ENCODE measurements at places on chromosomes 3 and 15. TPM values are rescaled to one million over a fixed set of nuclear protein-coding genes. Genes with fewer than 3 reads are reported as not detected.

Gene HESX1
- total RNA-seq, result 0.27 TPM

Gene TGM4
- total RNA-seq, result not detected

Gene SERINC4
- total RNA-seq, result not detected

Gene TMC3
- not detected for total RNA-seq

Gene RNU5B-1
- not detected for total RNA-seq

Gene CFAP44
- 8.6 TPM for total RNA-seq

Gene PRSS50
- not detected for total RNA-seq

Gene RTP2
- not detected for total RNA-seq

DNA sequence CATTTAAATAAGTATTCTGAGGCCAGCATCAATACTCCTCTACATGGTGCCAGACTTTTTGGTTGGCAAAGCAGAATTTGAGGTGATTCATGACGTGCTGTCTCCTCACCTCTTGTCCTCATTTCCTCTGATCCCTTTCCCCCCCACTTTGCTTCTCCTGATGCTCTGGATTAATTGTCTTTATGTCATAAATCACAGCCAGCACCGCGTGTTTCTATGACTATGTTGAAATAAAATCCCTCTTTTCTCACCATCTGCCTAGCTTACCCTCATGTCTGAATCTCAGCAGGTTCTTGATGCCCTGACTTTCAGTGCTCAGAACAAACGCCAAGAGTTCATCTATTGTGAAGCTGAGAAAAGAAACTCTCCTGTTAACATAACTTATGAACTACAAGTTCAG lies 19.7 kb upstream of the PTPRG start:
- H3K27ac ChIP-seq, result no peak overlapping the region
- no peaks in the 10 kb centered on the region for H3K4me1 ChIP-seq
- no peaks in the 10 kb centered on the region for H3K36me3 ChIP-seq
- H3K27me3 ChIP-seq, result peaks cover 5% of the 10 kb centered on the region
- DNase-seq, result no peak

- H3K4me1 ChIP-seq, result peaks cover 7% of the 10 kb centered on the region
- DNase-seq, result no peak
- no peaks in the 10 kb centered on the region for H3K27me3 ChIP-seq
These were observed 340 bp downstream of the TMEM44 start for GRCh38 chr3:194632809-194633348.

- DNase-seq, result no peak
- H3K27ac ChIP-seq, result no peak overlapping the region
- H3K4me3 ChIP-seq, result no peak overlapping the region
These were observed 851 bp upstream of the TEX55 start for GRCh38 chr3:119145128-119145499.

DNA sequence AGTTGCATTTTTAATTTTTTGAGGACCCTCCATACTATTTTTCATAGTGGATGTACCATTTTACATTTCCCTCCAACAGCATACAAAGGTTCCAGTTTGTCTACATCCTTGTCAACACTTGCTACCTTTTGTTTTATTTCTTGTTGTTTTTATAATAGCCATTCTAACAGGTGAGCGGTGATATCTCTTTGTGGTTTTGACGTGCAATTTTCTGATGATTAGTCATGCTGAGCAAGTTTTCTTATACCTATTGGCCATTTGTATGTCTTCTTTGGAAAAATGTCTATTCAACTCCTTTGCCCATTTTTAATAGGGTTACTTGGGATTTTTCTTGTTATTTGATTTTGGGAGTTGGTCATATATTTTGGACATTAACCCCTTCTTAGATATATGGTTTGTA lies 187.0 kb downstream of the CDIN1 start:
- H3K27ac ChIP-seq, result no peak overlapping the region
- H3K4me1 ChIP-seq, result no peaks in the 10 kb centered on the region
- no peaks in the 10 kb centered on the region for H3K27me3 ChIP-seq
- DNase-seq, result no peak
- H3K36me3 ChIP-seq, result no peaks in the 10 kb centered on the region

- H3K27me3 ChIP-seq, result no peaks in the 10 kb centered on the region
- H3K4me1 ChIP-seq, result peaks cover 12% of the 10 kb centered on the region
- H3K4me3 ChIP-seq, result no peak overlapping the region
These were observed 19.5 kb downstream of the SMARCC1 start for GRCh38 chr3:47762233-47762632.

- no peak overlapping the region for H3K27ac ChIP-seq
- H3K36me3 ChIP-seq, result no peaks in the 10 kb centered on the region
- no peaks in the 10 kb centered on the region for H3K27me3 ChIP-seq
These were observed 609.3 kb downstream of the IGSF11 start for GRCh38 chr3:118425272-118425837.

- no peak for DNase-seq
- no peak overlapping the region for H3K4me3 ChIP-seq
- H3K27ac ChIP-seq, result no peak overlapping the region
- H3K4me1 ChIP-seq, result peaks cover 46% of the 10 kb centered on the region
These were observed 246.8 kb downstream of the SLCO3A1 start for GRCh38 chr15:92100301-92100700.

- no peaks in the 10 kb centered on the region for H3K36me3 ChIP-seq
- no peak for DNase-seq
- peaks cover 11% of the 10 kb centered on the region for H3K4me1 ChIP-seq
- no peak overlapping the region for H3K4me3 ChIP-seq
These were observed 29.0 kb downstream of the KY start for GRCh38 chr3:134621854-134622253.

DNA sequence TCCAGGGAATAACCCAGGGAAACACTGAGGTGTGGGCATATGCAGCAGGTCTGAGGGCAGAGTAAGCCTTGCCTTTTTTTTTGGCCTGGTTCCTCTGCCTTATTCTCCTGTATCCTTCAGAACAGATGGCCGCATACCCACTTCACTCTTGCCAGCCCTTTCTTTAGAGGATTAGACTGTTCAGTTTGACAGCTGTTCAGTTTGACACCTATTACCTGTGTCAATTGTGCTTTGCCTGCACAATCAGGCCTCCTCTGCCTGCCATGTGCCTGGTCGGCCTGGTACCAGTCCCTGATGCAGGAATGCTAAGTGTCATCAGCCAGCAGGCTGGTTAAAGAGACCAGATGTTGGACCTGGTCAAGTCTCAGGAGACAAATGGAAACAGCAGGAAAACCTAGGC lies 22.3 kb downstream of the TM6SF1 start:
- H3K4me3 ChIP-seq, result no peak overlapping the region
- H3K36me3 ChIP-seq, result peaks cover 2% of the 10 kb centered on the region
- no peak overlapping the region for H3K27ac ChIP-seq

DNA sequence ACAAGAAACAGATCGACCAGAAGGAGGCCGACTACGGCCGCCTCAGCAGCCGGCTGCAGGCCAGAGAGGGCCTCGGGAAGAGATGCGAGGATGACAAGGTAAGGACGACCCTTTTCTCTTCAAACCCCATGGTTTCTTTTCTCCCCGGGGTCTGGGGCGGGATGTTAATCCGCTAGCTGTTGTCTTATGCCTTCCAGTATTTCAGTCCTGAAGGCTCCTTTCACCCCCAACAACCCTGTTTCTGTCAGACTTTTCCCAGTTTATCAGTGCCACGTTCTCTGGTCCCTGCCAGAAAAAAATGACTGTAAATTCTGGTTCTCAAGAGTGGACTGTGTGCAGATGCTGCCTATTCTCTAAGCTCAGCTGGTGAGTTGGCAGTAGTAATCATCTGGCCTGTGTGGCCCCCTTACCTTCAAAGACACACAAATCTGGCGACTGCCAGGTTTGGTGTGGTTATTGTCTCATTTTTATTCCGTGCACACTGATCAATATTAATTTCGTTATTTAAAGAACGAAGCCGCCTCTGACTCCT lies 806 bp downstream of the GOLM2 start:
- peaks cover 34% of the 10 kb centered on the region for H3K4me1 ChIP-seq
- H3K27ac ChIP-seq, result peak overlapping the region; percentile 95
- DNase-seq, result no peak
- H3K27me3 ChIP-seq, result no peaks in the 10 kb centered on the region
- H3K4me3 ChIP-seq, result peak overlapping the region; percentile 86

DNA sequence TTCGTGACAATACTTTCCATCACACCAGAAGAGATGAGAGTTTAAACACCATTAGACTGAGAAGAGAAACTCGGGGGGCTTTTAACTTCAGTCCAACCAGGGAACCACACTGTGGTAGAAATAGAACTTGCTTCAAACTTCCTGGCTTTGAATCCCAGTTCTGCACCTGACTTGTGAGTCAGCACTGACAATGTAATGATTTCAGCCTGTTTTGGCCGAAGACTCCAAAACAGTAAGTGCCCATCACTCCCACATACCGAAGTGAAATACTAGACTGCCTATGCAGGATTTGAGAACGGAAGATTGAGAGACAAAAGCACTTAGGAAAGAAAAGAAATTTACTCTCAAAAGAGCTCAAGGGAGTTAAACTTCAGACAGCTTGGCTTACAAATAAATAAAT lies 27.0 kb downstream of the C2CD4B start:
- no peaks in the 10 kb centered on the region for H3K27me3 ChIP-seq
- H3K36me3 ChIP-seq, result no peaks in the 10 kb centered on the region
- peaks cover 12% of the 10 kb centered on the region for H3K4me1 ChIP-seq
- DNase-seq, result no peak
- H3K4me3 ChIP-seq, result no peak overlapping the region
- peak overlapping the region; percentile 41 for H3K27ac ChIP-seq

- H3K27me3 ChIP-seq, result peaks cover 14% of the 10 kb centered on the region
- no peak for DNase-seq
- peaks cover 3% of the 10 kb centered on the region for H3K4me1 ChIP-seq
- no peak overlapping the region for H3K27ac ChIP-seq
- H3K4me3 ChIP-seq, result no peak overlapping the region
These were observed 33.4 kb downstream of the LINGO1 start for GRCh38 chr15:77599357-77599756.

DNA sequence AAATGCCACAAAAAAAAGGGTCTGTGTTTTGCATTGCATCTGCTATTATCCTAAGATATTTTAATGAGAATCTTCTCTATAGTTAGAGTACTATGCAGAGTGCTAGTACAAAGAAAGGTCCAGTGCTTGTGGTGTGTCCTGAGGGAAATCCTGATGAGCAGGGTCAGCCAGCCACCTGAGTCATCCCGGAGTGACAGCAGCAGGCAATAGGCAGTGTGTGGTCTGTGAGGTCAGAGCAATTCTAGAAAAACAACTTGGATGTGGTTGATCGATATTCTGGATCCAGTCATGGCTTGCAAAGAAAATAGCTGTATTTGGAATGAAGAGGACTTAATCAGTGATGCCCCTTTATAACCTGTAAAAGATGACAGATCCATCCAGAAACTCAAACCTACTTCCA lies 119.2 kb downstream of the CTNNB1 start:
- no peak overlapping the region for H3K4me3 ChIP-seq
- no peak overlapping the region for H3K27ac ChIP-seq
- peaks cover 2% of the 10 kb centered on the region for H3K36me3 ChIP-seq
- H3K4me1 ChIP-seq, result no peaks in the 10 kb centered on the region
- no peaks in the 10 kb centered on the region for H3K27me3 ChIP-seq

GRCh38 chr3:184354121-184354728 lies 7.2 kb downstream of the CLCN2 start:
- peak; percentile 49 for DNase-seq
- H3K4me1 ChIP-seq, result peaks cover 1% of the 10 kb centered on the region
- H3K36me3 ChIP-seq, result no peaks in the 10 kb centered on the region

DNA sequence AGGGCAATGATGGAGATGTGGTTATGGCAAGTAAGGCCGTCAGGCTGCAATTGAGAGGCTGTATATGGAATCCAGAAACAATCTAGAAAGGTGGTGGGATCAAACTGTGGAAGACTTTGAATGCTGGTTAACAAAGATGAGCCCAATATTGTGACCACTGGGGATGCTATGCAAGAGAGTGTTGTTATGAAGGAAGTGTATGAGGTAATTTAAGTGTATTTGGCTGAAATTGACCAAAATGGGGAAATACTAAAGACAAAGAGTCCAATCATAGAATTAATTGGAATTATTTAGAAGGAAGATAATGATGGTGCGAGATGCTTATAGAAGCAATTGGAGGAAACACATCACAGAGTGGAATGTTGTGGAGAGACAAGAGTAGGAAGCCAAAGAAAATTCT lies 24.5 kb downstream of the BTLA start:
- no peak for DNase-seq
- no peaks in the 10 kb centered on the region for H3K27me3 ChIP-seq
- no peak overlapping the region for H3K4me3 ChIP-seq
- H3K36me3 ChIP-seq, result peaks cover 3% of the 10 kb centered on the region
- peak overlapping the region; percentile 74 for H3K27ac ChIP-seq

- H3K4me3 ChIP-seq, result no peak overlapping the region
- DNase-seq, result no peak
- H3K27ac ChIP-seq, result no peak overlapping the region
These were observed 71.9 kb downstream of the MGLL start for GRCh38 chr3:127750226-127751031.

DNA sequence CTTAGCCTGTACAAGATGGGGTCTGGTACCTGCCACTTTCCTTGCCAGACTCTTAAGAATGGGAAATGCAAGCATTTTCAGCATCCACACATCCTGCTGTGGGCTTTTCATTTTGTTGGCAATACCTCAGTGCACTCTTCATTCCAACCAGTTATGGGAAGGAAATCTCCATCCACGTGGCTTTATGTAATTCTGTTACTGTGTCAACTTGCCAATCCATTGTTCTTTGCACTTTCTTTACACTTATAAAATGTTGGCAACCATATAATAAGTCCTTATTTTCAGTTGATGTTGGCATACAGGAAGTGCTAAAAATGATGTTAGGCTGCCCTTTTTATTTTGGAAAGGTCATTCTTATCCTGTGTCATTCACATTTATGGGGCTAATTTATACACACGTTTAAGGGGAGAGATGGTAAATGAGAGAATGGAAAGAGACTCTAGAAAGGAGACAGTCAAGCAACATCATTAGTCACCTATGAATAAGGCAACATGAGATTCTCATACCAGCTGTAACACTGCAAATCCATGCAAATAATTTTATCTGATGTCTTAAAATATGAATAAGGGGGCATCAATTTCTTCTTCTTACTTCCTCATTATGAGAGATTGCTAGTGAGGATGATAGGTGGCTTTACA lies 238.7 kb downstream of the CHST2 start:
- no peaks in the 10 kb centered on the region for H3K27me3 ChIP-seq
- no peak overlapping the region for H3K4me3 ChIP-seq
- H3K27ac ChIP-seq, result no peak overlapping the region

DNA sequence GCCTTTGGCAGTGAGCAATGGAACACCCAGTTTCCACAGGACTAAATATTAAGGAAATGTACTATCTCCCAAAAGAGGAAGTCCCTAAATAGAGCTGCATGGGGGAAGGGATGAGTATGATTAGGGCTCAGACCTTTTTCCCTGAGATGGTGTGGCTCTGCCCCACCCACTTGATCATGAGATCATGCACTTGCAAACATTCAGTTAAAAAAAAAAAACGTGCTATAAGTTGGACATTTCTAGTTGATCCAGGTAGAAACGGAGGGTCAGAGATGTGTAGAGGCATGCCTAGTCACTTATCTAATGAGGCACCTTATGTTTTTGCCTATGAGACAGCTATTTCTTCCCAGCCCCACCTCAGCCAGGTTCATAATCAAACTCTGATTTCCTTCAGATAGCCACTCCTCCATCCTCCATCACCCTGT lies 24.5 kb upstream of the SSR3 start:
- peaks cover 33% of the 10 kb centered on the region for H3K27me3 ChIP-seq
- H3K36me3 ChIP-seq, result peaks cover 3% of the 10 kb centered on the region
- no peak overlapping the region for H3K27ac ChIP-seq
- H3K4me3 ChIP-seq, result no peak overlapping the region

Data from T-helper 17 cell (primary cell).